Heart left ventricle (tissue), 16 donors: ENCODE measurements at places on chromosomes 2 and 18. TPM values are rescaled to one million over a fixed set of nuclear protein-coding genes. Genes with fewer than 3 reads are reported as not detected.

GRCh38 chr2:235371018-235371417 is 122.8 kb upstream of the AGAP1 start:
- no peak for DNase-seq

- DNase-seq: no peak
Observed at GRCh38 chr2:187168720-187169713, 279.0 kb downstream of the CALCRL start.

DNA sequence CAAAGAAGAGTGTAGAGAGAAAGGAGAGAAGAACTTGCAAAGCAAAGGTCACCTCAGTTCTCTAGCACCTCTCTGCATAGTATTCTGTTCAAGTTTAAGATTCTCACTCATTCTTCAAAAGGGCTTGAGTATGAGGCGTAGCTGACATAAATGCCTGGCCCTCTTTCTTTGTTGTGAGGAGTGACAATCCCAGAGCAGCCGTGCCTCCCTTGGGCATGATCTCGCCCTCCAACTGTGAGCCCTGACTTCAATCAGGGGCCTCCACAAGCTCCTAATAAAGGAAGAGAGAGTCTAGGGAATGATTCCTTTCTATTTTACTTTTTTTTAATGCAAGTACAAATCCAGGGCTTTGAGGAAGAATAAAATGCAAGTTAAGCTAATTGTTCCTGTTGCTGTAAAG is 402.7 kb downstream of the LRP1B start:
- no peak for DNase-seq

GNAL gene
- 2.9 TPM for total RNA-seq

- DNase-seq: no peak
Observed at GRCh38 chr2:221204699-221205098, 367.4 kb downstream of the EPHA4 start.

GRCh38 chr2:58928391-58928790 is 687.3 kb upstream of the FANCL start:
- DNase-seq: no peak

FAP gene
- 3.6 TPM for total RNA-seq

GRCh38 chr2:38277245-38278116 is 99.6 kb downstream of the ATL2 start:
- no peak for DNase-seq

CD8B2 gene
- not detected for total RNA-seq

DNA sequence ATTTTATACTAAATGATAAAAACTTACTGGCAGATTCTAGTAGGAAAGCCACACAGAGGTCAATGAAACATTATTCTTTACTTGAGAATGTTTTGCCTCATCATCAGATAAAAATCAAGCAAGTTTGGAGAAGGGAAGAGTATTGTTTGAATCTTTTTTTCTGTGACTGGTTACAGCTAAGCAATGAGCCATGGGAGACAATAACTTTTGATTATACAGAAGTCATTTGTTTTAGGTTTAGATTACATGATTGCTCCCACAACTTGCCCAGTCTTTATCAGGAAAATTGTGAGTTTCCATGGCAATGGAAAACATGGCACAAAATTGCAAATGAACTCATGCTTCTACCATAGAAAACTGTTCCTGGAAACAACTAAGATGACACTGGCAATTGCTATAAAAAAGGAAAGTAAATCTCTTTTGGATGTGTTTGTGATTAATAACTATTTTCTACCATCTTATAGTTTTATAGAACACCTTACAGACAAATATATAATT is 476.8 kb downstream of the MBD2 start:
- DNase-seq: no peak

DNA sequence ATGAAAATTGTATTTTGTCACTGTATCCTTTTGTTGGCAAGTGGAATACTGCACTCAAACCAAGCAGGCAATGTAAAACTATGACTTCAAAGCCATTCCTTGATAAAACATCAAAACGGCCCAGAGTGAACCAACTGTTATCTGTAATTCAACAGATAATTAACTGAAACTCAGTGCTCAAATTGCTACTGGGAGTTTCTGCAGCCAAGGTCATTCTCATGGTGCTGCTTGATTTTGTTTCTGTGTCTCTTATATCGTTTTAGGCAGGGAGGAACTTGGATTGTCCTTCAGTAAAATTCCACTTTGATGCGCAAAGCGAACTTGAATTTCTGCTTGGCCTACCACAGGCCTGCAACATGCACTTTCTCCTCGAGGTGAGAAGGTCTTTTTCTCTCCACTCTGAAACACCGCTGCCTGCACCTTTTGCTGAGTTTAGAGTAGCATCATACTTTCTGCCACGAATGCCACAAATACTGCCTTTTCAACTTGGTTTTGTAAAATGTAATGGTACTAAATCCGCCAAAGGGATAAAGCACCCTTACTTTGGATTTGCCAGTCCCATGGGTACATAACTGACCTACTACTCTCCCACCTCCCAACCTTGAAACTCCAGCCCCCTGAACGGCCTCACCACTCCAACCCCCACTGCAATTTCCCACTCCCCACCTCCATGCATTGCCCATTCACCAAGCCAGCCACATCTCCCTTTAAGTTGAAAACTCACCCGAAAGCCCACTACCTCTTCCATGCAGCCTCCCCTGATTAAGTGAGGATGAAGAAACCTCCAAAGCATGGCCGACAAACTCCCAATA is 204.7 kb downstream of the TGIF1 start:
- DNase-seq: no peak

DNA sequence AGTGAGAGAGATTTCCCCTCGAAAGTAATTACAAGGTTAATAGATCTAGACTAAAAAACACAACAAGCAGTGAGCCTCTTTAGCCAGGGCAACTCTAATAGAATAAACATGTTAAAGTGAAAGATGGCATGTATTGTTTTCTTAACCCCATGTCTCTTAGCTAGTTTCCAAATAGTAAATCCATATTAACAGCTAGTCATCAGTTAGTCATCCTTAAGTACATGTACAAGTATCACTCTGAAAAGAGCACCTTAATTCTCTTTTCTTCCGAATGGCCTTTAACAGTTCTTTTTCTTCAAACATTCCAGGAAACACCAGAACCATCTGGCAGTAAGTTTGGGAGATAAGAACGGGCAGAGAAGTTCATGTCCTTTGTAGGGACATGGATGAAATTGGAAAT is 1480.0 kb downstream of the LRP1B start:
- DNase-seq: no peak

DNA sequence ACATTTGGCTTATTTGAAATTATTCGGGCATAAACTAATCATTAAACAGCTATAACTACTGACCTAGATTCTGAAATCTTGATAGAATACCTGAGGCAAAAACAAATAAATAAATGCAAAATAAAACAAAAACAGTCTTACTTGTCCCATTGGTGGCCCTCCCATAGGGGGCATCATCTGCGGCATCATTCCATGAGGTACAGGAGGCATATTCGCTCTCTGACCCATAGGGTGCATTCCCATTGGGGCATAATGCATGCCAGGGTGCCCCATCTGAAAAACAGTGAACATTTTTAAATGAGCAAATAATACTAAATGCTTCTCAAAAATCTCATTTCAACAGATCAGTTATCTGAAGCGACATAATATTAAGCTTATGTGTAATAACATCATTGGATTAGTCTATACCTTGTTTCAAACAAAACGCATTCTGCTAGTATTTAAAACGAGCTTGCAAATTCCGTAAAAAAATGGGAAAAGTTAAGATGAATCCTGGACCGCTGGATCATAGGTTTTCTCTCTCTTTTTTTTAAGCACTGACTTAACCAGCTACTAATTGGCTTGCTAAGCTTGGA is 1.3 kb downstream of the PRPF40A start:
- DNase-seq: no peak

DNA sequence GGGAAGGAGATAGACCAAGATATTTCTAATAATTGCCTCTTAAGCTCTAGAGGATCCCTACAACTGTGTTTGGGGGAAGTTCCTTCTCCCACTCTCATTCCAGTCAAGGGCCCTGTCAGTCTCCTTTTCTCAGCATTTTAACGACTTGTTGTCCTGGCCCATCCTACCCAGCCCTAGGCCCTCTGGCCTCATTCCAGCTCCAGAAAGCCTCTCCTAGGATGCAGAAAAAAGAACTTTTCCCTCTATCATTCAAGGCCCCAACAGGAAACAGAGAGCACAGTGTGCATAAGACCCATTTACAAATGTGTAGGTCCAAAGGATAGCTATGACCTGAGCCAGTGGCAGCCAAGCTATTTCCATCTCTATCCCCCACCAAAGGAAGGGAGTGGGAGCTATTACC is 14.0 kb downstream of the PKDCC start:
- DNase-seq: no peak
